Left ventricle myocardium inferior (tissue), 1 donor: ENCODE measurements at places on chromosomes 12 and 14. TPM values are rescaled to one million over a fixed set of nuclear protein-coding genes. Genes with fewer than 3 reads are reported as not detected.

GRCh38 chr12:85968606-85969005, 94.5 kb downstream of the NTS start:
- DNase-seq: no peak

DNA sequence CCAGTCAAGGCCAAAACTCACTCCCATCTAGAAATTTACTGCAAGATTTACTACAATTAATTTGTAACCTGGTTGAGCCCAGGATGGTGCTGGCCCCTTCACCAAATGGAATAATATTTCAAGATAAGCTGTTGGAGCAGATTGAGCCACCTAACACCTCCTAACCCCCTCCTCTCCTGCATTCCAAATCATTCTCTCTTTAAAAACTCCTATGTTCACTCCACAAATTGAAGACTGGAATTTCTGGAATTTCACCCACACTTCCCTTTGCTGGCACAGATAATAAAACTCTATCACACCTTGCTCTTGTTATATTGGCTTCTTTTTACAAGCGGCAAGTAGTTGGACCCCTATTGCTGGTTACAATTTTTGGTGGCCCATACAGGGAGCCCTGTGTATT, 41.7 kb downstream of the MIS18BP1 start:
- no peak for DNase-seq

DNA sequence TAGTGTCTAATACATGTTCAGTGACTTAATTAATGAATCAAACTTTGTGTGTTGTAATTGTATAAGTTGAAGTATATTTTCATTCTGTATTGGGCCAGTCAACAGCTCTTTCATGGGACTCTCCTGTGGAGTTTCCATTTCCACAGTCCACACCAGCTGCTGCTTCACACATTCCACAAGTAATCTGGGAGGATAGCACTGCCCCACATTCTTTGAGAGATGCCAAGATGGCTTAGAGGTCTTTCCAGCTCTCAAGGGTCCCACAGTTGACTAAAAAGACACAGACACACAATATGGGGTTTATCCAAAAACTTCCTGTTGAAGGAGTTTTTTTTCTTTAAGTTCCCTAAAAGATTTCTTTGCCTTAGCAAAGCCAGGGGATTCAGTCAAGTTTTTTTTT, 408.3 kb downstream of the AACS start:
- no peak for DNase-seq

FOXN4 gene
- total RNA-seq: not detected

DNA sequence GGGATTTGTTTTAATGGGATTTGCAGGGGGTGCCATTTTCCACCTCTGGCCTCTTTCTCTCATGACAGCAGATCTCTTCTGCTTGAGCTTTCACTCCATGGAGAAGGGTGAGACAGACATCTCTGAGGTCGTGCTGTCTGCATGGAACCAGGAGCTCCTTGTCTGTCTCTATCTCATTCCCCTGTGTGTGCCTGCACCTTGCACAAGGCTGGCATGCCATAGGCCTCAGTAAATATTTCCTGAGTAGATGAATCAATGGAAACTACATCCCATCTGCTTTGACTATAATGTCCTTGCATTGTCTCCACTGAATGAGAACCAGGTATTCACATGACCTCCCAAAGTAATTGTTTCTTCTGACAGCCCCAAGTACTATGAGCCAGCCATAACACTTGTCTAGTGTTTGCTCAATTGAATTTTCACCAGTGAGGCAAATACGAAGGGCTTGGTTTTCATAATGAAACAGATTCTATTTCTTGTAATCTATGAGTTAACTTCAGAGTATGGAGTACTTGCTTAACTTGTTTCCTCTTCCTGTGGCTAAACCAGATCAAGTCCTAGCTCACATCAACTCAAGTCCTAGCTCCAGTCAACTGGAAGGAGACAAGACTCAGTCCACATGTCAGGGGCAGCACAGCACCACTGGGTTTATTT, 32.3 kb downstream of the KCNK13 start:
- no peak for DNase-seq

DNA sequence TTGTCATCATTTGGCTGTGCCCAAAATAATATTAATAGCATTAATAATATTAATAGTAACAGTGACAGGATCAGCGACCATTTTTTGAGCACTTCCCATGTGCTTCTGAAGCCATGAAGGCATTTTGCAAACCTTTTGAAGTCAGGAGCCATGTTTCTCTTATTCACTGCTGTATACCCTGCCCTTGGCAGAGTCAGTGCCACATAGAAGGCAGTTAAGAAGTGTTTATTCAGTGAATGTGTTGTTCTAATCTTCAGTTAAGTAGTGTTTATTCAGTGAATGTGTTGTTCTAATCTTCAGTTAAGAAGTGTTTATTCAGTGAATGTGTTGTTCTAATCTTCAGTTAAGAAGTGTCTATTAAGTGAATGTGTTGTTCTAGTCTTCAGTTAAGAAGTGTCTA, 319.7 kb upstream of the NAV3 start:
- DNase-seq: no peak

- DNase-seq: no peak
Measured at GRCh38 chr12:132481345-132481744, 8.6 kb upstream of the FBRSL1 start.
